ENCODE measurements at places on chromosomes 5 and 9.

GRCh38 chr5:21173036-21173435, 1185.0 kb upstream of the CDH18 start:
- no peak for DNase-seq

- DNase-seq, result no peak
These were observed 794.0 kb upstream of the COX7C start for GRCh38 chr5:85823462-85824426.

GRCh38 chr9:70049672-70050271, 6.1 kb downstream of the MAMDC2 start:
- DNase-seq, result no peak

DNA sequence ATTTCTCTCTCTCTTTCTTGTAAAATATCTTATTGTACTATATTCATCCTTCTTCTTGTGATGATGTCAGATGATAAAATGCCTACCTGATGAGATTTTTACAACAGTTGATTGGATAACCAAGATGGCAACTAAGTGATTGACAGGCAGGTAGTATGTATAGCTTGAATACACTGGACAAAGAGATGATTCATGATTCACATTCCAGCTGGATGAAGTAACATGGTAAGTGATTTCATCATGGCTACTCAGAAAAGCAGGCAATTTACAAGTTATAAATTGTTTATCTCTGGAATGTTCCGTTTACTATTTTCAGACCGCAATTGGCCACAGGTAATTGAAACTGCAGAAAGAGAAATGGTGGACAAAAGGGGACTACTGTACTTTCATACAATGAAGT, 1471.7 kb upstream of the C9orf72 start:
- DNase-seq, result no peak

- no peak for DNase-seq
These were observed 3.4 kb upstream of the AMBP start for GRCh38 chr9:114081441-114082016.

GRCh38 chr5:61738446-61738845, 406.4 kb downstream of the ZSWIM6 start:
- DNase-seq, result no peak

GRCh38 chr5:40428126-40428525, 251.6 kb upstream of the PTGER4 start:
- no peak for DNase-seq

- DNase-seq, result no peak
These were observed 2.7 kb downstream of the VCAN start for GRCh38 chr5:83474161-83474796.

- DNase-seq, result no peak
These were observed 3.5 kb downstream of the PRXL2C start for GRCh38 chr9:96651626-96652025.

- no peak for DNase-seq
These were observed 99.2 kb downstream of the SH3TC2 start for GRCh38 chr5:148963664-148964063.

- DNase-seq, result no peak
These were observed 71.5 kb downstream of the FCHO2 start for GRCh38 chr5:73027361-73027760.

DNA sequence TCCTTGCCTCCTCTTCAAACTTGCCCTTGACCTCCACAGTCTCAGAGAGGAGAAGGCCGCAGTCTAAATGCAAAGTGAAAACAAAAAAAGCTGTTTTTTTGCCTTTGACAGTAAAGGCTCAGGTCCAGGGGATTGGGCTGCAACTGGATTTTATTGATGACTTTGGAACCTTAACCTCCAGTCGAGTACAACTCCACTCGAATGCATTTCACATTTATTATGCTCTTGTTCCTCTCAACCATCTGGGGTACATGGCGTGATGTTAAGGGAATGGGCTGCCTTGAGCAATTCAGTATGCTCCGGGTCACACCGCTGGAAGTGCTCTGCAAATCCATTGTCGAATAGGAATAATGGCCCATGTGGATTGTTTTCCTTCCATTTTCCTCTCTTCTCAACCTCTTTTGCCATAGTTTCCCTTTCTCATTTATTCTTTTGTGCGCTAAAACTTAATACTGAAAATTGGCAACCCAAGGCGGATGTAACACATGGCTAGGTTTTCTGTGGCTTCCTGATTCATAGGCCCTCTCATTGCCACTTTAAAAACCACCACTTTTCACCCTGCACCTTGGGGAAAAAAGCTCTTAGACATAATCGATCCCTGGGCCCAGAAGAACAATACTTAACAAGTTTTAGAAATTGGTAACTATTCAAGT, 34.3 kb downstream of the ITK start:
- DNase-seq, result no peak

- DNase-seq, result no peak
These were observed 216.7 kb downstream of the MLLT3 start for GRCh38 chr9:20405616-20406015.

DNA sequence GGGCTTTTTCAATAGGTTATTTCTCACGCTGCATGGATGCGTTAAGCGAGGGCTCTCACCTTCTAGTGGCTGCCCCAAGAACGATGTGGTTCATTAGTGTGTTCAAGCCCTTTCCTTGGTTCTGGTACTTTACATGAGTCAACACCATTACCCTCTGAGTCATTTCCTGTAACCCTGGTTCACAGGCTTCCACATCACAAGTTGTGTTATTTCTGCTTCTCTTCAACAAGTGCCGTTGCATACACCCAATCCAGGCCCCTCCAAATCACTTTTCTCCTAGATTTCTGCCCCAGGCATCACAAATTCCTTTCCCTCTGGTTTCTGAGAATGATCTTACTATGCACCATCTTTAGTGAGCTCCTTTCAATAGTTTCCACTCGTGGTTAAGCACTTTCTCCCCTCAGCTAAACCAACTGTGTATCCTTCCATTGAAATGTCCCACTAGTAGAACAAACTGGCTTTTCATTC, 69.5 kb upstream of the RAD23B start:
- DNase-seq, result no peak

DNA sequence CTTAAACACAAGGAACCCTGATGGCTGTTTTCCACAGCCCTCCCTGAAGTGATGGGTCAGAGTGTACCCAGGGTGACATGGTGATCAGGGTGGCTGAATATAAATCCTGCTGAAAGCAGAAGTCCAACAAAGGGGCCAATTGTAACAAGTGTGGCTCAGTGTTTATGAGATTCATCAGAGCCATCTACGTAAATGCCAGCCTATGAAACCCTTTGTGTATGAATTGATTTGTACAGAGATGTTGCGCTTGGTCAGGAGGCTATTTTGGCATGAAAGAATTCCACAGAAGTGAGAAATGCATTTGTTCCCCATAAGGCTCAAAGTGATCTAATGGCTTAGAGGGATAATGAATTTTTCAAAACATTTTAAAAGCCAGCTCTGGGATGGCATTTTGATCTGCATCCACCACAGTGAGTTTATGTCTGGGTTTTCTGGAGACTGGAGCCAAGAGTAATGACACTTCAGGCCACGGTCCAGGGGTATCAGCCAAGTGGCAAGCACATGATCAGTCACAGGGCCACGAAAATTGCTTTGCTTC, 12.4 kb downstream of the PRUNE2 start:
- no peak for DNase-seq

DNA sequence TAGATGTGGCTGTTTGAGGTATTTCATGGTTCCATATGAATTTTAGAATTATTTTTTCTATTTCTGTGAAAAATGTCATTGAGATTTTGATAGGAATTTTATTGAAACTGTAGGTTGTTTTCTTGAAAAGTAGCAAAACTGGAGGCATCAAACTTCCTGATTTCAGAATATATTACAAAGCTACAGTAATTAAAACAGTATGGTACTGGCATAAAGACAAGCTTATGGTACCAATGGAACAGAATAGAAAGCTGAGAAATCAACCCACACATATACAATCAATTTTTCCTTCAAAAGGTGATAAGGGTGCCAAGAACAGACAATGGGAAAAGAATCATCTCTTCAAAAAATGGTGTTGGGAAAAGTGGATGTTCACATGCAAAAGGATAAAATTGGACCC, 197.7 kb upstream of the DAP start:
- DNase-seq, result no peak

GRCh38 chr9:95864852-95865580, 10.5 kb upstream of the ERCC6L2 start:
- no peak for DNase-seq

- DNase-seq, result no peak
These were observed 372.4 kb downstream of the KCNN2 start for GRCh38 chr5:114734238-114734637.

DNA sequence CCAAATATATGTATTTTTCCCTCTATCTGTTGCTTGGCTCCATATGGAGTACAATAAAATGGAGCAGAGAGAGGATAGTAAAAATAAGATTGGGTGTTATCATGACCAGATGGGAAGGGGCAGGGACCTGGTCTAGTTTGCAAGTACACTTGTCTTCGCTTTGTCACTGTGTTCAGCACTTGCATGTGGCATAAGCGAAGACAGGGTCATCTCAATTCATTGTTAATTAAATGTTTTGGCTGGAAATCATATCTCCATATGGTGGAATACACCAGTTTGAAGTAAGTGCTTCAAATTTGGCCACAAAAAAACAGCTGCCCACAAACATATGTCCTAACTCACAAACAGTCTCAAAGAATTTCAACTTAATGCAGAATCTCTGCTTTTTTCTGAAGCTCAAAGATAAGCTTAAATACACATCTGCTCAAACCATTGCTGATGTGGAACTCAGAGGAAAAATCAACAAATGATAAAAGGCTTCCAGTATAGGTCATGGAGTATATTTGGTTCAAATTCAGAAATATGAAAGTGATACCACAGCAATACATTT, 865.4 kb downstream of the TLE4 start:
- no peak for DNase-seq

DNA sequence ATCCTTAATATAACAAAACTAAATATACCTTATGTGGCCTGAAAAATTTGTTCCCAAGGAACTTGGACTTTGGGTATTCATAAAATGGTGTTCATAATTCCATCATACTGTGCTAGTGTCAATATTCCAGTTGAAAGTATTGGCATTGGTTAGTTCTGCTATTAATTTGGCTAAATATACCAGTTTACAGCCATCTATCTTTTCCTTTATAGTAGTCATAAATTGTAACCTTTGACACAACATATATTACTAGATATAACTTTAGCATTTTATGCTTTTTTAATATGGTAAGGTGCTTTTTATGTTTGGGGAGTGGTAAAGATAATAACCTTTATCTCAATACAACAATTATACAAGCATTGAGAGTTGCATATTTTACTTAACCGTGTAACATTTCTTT, 23.7 kb downstream of the SPATA31D1 start:
- DNase-seq, result no peak

DNA sequence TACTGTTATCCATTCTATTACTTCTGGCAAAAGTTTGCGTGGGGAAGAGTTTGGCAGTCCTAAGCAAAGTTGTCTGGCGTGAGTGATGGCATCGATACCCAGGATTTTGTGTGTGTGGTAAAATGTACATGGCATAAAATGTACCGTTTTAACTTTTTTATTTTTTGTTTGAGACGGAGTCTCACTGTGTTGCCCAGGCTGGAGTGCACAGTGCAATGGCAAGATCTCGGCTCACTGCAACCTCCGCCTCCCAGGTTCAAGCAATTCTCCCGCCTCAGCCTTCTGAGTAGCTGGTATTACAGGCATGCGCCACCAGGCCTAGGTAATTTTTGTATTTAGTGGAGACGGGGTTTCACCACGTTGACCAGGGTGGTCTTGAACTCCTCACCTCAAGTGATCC, 55.4 kb upstream of the TJP2 start:
- DNase-seq, result no peak

GRCh38 chr5:91361055-91361701, 21.9 kb downstream of the ARRDC3 start:
- no peak for DNase-seq

- no peak for DNase-seq
These were observed 544.4 kb downstream of the EFNA5 start for GRCh38 chr5:107126341-107126740.

DNA sequence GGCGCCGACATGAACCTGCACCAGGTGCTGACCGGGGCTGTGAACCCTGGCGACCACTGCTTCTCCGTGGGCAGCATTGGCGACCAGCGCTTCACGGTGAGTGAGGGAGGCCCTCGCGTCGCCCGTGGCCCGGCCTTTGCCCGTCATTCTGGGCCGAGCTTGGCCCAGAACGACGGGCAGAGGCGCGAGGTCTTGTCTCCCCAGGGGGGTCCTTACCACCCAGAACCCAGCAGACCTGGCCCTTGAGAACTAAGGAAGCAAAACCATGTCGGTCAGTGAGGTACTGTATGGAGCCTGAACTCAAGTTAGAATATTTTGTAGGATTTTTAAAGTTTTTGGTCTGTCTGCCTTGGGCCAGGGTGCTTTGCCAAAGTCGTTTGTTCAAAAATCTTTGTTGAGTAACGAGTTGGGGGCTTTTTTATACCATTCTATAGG, 691 bp downstream of the DMXL1 start:
- no peak for DNase-seq

- no peak for DNase-seq
These were observed 32.9 kb downstream of the ROPN1L start for GRCh38 chr5:10474521-10475075.

DNA sequence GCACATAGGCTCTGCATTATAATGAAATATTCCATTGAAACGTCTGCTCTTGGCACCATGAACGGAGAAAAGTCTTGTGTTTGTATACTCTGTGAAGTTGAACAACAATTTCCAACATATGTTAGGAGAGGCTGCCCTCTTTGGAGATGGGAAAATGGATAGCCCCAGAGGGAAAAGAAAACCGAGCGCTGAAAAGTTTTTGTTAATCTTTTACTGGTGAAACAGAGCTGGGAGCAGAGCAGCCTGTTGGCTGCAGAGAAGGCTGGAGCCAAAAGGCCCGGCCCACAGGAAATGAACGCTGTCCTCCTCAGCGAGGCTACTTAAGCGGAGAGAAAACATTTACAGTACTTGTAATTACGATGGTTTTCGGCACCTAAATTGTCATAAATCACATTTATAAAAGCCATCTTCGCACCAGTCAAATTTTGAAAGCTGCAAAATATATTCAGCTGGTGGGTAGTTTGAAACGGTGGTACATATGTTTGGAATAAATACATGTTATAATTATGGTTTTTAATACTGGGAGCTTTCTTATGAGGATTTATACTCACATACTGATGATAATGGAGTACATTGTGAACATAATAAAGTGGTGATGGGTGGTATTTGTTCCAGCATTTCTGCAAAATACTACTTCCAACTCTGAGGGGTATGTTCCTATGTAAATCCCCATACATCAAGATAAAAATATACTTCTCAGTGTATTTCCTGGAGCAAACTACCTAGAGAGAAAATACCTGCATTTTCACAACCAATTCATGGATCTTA, 129.6 kb upstream of the CNTLN start:
- no peak for DNase-seq

GRCh38 chr5:10632110-10632761, 68.4 kb downstream of the ANKRD33B start:
- no peak for DNase-seq
